Natural killer cell (primary cell): ENCODE measurements at places on chromosomes 16 and 17. TPM values are rescaled to one million over a fixed set of nuclear protein-coding genes. Genes with fewer than 3 reads are reported as not detected.
A peak's percentile ranks its signal among the peaks of the same experiment; 100 is the strongest.

- DNase-seq: no peak
Measured at GRCh38 chr16:17309510-17309909, 161.2 kb downstream of the XYLT1 start.

- no peak for DNase-seq
Measured at GRCh38 chr17:39867880-39868553, at the start of gene ZPBP2. TSS of gene ZPBP2 (plus strand) at chr17:39868202. CDS start at chr17:39868355, 153 bp downstream.

- no peak for DNase-seq
Measured at GRCh38 chr16:3120435-3120834, 8.0 kb downstream of the ZNF205 start.

MLKL gene
- 39.8 TPM for total RNA-seq

- peak; percentile 65 for DNase-seq
Measured at GRCh38 chr16:87550495-87550961, 51.8 kb upstream of the JPH3 start.
